ENCODE measurements at places on chromosomes 2 and 18. TPM values are rescaled to one million over a fixed set of nuclear protein-coding genes. Genes with fewer than 3 reads are reported as not detected.
A peak's percentile ranks its signal among the peaks of the same experiment; 100 is the strongest.

TMEFF2 gene
- polyA plus RNA-seq = 3.5 TPM

CAD gene
- 23.4 TPM for polyA plus RNA-seq

CXCR4 gene
- 20.4 TPM for polyA plus RNA-seq

FBLN7 gene
- 5.0 TPM for polyA plus RNA-seq

ALKAL2 gene
- 14.5 TPM for polyA plus RNA-seq

EN1 gene
- polyA plus RNA-seq = not detected

EHD3 gene
- polyA plus RNA-seq = 8.5 TPM

RHOB gene
- 1,467 TPM for polyA plus RNA-seq

CHRNG gene
- not detected for polyA plus RNA-seq

HOXD4 gene
- polyA plus RNA-seq = 2.0 TPM

DNA sequence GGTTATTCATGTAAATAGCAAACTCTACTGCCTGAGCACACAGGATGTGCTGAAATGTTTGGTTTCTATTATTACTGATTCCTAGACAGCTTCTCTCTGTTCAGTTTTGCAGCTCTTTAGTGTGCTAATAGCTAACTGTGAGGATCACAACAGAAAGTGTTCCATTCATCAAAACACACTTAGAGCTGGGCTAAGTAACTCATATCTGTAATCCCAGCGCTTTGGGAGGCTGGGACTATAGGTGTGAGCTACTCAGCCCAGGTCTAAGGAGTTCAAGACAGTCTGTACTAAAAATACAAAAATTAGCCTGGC lies 63.2 kb downstream of the MOGAT1 start:
- no peak for DNase-seq

DNA sequence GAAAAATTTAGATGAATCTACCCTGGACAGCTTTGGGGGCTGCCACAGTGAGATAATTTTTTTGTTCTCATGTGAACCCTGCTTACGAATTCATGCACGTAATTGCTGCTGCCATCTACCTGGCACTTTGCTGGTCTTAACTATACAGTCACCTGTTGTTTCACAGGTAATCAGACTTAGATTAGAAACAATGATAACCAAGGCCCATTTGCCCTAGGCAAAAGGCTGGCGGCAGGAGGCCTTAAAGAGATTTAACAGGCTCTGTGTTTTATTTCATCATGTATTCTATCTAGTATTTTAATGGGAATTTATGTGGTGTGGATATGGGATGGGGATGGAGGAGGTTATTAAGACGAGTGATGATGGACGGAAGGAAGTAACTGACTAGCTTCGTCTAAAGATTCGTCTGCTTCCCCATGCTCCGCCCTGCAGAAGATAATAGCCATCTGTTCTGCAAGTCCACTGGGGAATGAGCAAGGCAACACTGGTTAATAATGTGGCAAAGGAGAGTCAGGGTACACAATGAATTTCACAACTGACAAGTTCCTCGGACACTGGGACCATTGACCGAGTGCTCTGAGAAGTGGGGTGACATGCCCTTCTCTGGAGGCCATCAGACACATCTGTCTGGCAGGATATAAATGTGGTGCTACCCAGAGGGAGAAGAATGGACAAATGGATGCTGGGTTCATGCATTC lies 291.8 kb upstream of the TNP1 start:
- no peak for DNase-seq

GRCh38 chr2:198731842-198732399 lies 725.8 kb downstream of the SATB2 start:
- DNase-seq = no peak

- no peak for DNase-seq
Measured at GRCh38 chr2:111202266-111203040, 81.7 kb downstream of the BCL2L11 start.

DNA sequence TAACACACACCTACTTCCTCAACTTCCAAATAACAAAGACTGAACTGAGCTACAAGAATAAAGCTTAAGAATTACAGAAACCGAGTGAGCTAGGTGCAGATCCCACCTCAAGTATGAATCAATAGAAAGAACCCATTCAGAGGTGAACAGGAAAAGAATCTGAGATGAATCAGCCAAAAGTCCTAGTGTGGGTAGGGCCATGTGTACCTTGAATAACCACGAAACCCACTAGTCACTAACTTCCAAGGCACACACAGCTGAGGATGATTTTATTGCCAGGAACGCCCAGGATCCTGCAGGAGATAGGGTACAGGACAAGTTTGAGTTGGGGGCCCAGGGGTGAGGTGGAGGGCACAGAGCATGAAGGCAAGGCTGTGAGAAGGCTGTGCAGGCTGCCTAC lies 99.7 kb upstream of the REG3A start:
- no peak for DNase-seq

- DNase-seq = no peak
Measured at GRCh38 chr18:62514570-62514969, 8.3 kb upstream of the ZCCHC2 start.

DNA sequence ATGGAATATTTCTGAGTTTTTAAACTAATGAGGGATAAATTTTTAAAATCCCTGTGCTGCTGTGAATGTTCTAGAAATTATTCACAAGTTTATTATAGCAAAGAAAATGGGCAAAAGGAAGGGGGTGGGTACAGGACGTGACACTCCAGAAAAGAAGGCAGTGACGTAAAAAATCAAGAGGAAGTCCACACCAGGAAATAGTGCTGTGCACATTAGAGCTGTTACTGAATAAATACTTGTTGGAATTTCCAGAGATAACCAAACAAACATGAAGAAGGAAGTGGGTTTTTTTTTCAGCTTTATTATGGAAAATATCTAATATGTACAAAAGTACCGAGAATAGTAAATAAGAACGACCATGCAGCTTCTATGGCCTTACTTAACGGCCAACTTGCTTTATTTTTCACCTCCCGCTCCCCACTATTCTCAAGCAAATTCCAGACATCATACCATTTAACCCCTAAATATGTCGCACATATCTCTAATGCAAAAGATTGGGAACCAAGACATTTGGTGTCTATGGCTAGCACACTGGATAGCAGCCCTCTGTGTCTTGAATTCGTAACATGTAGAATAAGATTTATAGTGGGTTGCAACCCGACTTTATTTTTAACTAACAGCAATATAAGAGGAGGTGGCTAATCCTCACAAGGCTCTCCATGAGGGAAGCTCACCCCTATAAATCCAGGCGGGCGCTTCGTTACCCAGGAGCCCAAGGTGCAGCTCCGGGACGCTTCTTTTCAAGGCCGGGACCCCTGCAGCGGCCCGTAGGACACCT lies 580 bp upstream of the NDUFV2 start:
- peak; percentile 55 for DNase-seq

GRCh38 chr2:197925204-197925603 lies 120.8 kb downstream of the PLCL1 start:
- no peak for DNase-seq

GRCh38 chr18:55487997-55488396 lies 100.0 kb downstream of the TCF4 start:
- DNase-seq = no peak

- no peak for DNase-seq
Measured at GRCh38 chr18:45060102-45060501, 379.4 kb downstream of the SETBP1 start.

GRCh38 chr18:9708434-9709303 lies 568 bp downstream of the RAB31 start:
- no peak for DNase-seq

DNA sequence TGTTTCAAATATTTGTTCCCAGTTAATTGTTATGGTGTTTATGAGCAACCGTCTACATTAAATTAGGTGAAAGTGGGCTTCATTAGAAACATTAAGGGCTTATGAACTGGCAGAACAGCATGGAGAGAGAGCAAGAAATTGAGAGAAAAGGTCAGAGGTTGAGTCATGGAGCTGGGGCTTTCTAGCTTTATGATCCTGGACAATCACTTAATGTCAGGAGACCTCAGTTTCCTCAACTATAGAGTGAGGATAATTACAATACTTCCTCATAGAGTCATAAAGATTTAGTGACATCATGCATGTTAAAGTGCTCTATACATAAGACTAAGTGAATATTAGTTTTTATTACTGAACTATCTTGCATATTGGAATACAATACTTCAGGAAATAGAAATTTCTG lies 83.9 kb downstream of the PLCL1 start:
- DNase-seq = no peak

DNA sequence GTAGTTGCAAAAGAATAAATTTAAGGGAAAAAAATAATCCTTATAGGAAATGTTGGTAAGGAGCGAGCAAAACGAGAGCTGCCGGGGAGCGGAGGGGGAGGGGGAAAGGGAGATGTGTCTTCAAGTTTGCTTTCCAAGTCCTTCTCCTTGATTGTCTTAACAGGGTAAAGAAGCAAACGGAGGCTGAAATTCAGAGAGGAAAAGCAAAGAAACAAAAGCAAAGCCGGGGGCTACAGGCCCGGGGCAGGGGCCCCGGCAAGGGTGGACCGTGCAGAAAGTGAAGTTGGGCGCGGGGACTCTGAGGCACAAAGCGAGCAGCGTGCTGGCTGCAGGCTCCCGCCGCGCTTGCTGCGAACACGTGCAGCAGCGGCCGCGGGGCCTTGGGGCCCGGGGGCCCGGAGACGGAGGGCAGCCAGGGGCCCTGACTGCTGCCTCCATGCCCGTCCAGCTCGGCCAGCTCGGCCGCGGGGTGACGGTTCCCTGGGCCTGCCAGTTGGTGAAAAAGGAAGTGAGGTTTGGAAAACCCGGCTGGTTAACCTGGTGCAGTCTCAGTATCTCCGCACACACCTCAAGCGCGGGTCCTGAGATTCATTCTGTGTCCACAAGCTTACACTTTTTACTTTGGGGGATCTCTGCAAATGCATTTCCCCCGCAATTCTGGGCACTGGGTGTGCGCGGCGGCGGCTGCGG lies 4.1 kb downstream of the BCL11A start:
- no peak for DNase-seq

GRCh38 chr2:239821694-239822075 lies 203.5 kb downstream of the NDUFA10 start:
- no peak for DNase-seq

GRCh38 chr2:10887476-10887875 lies 24.3 kb upstream of the KCNF1 start:
- DNase-seq = no peak

GRCh38 chr2:71151620-71152019 lies 21.2 kb downstream of the MPHOSPH10 start:
- DNase-seq = no peak

GRCh38 chr18:31241900-31242409 lies 76.0 kb upstream of the DSG1 start:
- DNase-seq = peak; percentile 77

DNA sequence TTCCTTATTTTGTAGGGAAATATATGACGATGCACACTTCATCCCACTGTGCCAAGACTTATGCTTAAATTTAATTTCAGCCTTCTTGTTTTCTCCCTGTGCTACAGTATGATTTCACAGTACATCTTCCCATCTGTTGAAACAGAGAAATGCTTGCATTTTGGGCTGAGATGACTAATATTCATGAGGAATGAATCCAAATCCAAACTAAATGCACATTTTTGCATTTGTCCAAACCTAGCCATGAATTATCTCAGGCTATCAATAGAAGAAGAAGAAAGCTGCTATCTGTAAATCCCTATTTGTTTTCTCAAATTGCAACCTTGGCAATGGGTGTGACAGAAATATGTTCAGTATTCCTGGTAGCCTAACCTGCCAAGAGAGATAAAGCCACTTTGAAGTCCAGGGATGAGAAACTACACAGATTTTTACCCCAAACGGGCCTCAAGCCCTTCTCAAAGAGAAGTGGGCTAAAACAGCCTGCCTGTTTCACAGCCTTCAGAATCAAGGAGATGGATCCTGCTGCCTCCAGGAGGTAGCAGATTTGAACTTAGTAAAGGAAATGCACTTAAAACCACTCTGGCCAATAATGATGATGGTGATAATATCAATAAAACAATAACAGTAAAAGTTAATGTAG lies 306.9 kb upstream of the NT5C1B start:
- DNase-seq = peak; percentile 60

DNA sequence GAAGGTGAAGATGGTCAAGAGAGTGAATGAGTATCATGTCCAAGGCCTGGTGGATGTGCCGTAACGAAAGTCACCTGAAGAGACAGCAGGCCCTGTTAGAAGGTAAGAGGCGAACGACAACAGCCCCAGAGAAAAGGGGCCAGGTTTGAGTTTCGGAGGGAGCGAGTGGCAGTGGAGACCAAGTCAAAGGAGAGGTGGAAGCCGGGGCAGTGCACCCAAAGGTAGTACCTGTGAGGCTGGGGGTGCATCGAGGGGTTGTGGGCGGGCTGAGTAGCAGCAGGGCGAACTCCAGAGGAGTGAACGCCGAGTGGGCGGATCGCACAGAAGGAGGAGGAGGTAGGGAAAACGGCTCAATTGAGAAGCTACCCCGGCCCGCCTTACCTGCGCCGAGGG lies 358 bp downstream of the USP37 start:
- no peak for DNase-seq

DNA sequence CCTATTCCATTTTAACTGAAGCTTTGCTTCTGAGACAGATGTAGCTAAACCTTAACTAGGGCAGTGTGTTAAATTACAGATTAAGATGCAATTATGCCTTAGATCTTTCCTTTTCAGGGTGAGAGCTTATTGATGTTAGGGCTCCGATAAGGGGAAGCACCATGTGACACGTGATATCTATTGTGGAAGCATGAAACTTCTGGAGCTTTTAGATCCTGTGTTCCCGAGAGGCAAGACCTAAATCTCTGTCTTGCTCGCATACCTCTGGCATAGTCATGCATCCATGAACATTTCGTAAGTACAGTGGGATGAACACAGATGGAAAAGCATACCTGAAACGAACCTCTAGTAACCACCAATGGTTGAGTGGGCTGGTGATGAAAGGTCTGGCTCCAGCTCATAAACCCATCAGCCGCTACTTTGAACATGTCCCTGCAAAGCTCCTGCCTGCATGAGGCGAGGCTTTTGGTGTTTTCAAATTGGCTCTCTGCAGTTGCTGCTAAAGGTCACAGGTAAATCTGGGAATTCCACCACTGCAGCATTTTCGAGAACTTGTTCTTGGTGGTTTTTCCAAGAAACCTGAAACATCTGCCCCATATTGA lies 3.7 kb upstream of the NRP2 start:
- DNase-seq = no peak

GRCh38 chr18:71665131-71665530 lies 879.0 kb downstream of the CBLN2 start:
- DNase-seq = no peak

DNA sequence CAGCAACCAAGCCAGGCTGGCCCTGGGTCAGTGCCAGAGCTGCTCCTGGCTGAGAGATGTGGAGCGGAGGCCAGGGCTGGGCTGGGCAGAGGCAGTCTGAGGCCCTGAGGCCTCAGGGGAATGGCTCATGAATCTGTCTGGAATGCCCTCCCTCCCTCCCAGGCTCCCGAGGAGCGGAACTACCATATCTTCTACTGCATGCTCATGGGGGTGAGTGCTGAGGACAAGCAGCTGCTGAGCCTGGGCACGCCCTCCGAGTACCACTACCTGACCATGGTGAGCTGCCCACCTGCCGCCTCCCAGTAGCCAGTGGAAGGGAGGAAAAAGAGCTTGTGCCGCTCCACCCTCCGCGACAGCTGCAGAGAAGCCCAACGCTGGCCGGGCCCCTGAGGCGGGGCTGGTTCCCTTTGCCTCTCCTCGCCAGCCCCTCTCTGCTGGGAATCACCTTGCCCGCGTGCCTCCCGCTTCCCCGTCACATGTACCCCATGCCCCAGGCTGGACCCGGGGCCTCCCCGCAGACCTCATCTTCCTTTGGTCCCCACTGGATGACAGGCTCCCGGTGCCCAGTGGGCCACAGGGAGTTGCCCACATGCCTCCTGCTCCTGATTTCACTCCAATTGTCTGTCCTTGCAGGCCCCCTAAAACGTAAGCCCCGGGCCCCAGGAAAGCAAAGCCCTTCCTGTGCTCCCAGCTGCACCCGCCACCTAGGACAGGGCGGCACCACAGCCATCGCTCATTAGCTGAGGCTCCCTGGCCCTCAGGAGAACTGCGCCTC lies 41.1 kb downstream of the MYO7B start:
- no peak for DNase-seq

All from urinary bladder (tissue), 4 donors.